Immature natural killer cell (primary cell): ENCODE measurements at places on chromosomes 16 and 17.

DNA sequence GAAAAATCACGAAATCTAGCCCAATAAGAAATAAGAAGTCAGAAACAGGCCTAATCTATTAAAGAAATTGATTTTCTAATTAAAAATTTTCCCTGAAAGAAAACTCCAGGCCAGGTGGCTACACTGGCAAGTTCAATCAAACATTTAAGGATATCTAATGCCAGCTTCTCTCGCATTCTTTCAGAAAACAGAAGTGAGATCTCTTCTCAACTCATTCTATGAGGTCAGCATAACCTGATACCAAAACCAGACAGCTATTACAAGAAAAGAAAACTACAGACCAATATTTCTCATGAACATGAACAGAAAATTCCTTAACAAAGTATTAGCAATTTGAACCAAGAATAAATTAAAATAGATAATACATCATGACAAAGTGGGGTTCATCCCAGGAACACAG is 52.4 kb downstream of the AXIN2 start:
- no peak for DNase-seq

GRCh38 chr17:45948498-45948880 is 50.6 kb upstream of the STH start:
- DNase-seq, result no peak

- no peak for DNase-seq
These were observed 2.7 kb downstream of the N4BP1 start for GRCh38 chr16:48607056-48607825.

DNA sequence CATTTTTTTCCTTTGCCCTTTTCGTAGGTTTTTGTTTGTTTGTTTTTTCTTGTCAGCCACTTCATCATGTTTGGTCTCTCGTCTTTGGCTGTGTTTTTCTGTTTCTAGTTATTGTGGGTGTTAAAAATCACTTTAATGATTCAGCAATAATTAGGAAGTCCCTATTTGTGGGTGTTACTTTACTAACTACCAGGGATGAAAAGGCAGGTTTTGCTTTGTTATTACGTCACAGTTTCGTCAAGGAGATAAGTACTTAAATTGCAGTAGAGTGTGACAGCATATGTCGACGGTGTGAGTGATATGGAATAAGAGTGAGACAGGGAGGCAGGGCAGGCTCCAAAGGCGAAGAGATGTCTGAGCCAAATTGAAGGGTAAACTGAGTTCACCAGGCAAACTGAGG is 479.6 kb downstream of the WWOX start:
- no peak for DNase-seq
